PC-9 (cell line): ENCODE measurements at places on chromosomes 5 and 9. TPM values are rescaled to one million over a fixed set of nuclear protein-coding genes. Genes with fewer than 3 reads are reported as not detected.

DNA sequence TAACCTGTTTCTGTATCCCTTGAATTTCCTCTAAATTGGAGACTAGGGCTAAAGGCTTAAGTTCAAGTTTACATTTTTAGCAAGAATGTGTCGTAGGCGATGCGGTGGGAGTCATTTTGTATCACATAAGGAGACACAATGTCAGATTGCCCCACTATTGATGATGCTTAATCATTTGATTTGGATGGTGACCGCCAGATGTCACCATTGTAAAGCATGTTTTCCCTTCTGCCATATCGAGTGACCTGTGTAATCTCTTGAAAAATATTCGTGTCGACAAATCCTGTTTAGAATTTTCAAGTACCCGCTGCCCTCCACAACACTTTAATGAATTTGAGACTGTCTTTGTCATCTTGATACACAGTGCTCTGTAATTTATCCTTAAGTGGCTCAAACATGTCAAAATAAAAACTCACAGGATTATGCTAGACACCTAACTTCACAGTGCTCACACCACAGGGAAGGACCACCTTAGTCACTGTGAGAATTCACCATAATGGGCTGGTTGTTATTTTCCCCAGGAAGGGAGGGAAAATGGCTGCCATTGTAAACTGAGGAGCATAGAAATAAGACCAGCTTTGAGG, 34.5 kb upstream of the SLC46A2 start:
- peak; percentile 38 for DNase-seq

NUTM2G gene
- total RNA-seq = not detected in 2 replicates

GRCh38 chr9:70056211-70056944, 12.7 kb downstream of the MAMDC2 start:
- DNase-seq = no peak

DNA sequence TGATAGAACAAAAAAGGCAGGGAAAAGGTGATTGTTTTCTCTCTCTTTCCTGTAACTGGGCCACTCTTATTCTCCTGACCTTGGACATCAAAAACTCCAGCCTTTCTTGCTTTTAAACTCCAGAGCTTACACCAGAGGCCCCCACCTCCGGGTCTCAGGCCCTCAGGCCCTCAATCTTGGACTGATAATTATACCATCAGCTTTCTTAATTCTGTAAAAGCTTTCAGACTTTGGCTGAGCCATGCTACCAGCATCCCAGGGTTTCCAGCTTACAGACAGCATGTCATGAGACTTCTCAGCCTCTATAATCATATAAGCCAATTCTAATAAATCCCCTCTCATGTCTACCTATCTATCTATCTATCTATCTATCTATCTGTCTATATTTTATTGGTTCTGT, 137.7 kb downstream of the SNX18 start:
- no peak for DNase-seq

DNA sequence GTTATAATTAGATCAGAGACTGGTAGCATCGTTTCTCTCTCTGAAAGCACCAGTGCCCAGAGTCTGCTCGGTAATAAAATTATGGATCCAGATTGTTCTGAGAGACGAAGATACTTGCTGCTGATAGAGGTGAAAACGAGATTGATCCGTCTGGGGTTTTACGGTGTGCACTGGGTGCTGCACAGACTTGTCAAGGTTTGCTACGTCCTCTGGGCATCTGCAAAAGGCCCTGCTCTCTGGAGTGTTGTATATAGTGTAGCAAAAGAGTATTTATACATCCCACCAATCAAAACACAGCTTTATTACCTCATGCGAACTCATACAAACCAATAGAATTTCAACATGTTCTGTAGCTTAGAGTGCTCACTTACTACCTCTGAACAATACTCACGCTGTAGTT, 219.3 kb downstream of the PBX3 start:
- no peak for DNase-seq

FOXD4L4 gene
- 0.24 and 0.53 TPM in 2 replicates for total RNA-seq

FBXL7 gene
- not detected in 2 replicates for total RNA-seq

- DNase-seq = no peak
These were observed 488.3 kb upstream of the TUSC1 start for GRCh38 chr9:26166537-26166936.

- no peak for DNase-seq
These were observed 230.4 kb upstream of the PUM3 start for GRCh38 chr9:3074247-3074646.

DRD1 gene
- total RNA-seq = not detected in 2 replicates

DNA sequence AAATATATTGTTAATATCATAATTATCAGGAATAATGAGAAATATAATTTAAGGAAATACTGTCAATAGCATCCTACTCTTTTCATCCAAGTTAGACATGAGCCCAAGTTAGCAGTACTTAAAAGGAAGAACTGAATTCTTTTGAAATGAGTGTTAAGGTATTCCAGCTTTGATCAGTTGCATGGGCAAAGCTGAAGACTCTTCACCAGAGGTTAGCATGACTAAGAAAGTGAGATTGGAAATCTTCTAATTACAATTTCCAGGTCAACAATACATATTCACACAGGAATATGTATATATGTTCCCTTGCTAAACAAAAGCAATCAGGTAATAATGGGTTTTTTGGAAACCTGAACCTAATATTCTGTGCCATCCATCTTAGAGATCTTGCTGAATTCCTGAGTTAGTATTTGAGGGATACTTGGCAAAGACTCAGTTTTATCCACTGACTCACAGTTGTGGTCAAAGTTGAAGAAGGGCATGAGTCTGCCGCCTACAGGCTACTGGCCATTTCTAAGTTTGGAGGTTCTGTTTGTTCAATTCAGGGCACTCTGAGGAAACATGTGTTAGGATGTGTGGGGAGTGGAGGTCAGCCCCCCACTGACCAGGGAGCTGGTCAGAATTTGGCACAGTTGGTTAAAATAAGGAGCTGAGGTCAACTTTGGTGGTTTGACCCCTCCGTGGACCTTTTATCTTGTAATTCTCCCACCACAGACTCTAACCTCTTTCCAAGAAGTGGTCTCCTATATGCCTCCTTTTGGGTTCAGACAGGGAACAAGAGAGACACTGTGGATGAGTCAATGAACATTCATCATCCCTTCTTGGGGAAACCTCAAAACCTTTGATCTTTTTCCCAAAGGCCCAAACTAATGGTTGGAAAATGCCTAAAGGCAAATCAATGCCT, 118.3 kb downstream of the PIK3R1 start:
- DNase-seq = peak; percentile 41

GRCh38 chr5:36029914-36030313, 36.8 kb downstream of the UGT3A2 start:
- DNase-seq = no peak

DNA sequence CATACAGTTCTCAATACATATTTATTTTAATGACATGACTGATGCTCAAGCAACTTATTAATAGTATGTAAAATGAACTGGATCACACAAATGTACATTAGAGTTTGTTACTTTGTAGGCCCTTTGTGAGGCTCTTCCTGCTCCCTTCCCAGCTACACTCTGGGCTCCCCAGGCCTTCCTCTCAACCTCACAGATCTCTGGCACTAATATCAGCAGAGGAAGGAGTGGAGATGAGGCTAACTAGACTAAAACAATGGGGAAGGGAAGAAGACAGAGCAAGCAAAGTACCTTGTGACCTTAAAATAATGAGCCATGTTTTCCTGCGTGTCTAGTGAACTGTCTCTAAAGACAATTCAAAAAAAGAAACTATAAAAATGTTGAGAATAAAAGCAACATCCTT, 30.3 kb upstream of the TEK start:
- no peak for DNase-seq

HMCN2 gene
- 1.6 and 3.1 TPM in 2 replicates for total RNA-seq

GRCh38 chr5:125451622-125452021, 705.2 kb upstream of the ZNF608 start:
- DNase-seq = no peak

- DNase-seq = no peak
These were observed 26.2 kb downstream of the TYRP1 start for GRCh38 chr9:12719431-12719830.

DNA sequence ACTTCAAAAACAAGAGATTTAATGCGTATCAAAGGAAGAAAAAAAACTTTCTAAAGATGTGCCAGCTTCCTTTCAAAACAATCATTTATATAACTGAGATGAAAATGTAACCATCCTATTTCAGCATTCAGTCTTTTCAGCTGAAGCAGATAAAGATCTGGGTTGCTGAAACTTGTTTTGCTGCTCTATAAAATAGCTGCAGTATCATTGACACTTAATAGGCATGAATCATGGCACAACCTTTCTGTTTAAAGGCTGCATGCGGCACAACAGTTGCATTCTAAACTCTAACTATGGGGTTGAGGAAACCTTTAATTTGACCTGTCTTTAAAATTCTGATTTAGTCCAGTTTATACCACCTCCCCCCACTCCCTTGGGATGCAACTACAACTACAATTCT, 196.7 kb downstream of the MPDZ start:
- DNase-seq = peak; percentile 79

DNA sequence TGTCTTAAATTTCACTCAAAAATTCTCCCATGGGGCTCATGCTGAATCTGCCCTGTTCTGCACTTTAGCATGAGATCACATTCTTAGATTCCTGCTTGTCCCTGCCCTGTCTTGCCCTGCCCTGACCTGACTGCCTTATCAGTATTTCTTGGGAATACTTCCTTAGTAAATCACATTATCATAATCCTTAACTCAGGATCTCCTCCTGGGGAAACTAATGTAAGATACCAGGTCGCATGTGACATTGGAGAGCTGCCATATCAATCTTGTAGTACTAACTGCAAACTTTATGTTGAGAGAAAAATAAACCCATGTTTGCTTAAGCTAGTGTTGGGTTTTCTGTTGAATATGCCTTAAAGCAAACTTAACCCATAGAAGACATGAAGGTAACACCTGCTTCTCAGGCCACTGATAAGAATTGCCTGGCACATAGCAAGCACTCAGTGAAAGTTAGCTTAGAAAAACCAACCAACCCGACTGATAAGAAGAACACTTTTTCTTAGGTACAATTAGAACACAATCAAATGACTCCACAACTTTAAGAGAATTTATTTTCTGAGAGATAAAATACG, 53.3 kb downstream of the IL33 start:
- no peak for DNase-seq

GRCh38 chr9:119339056-119339455, 30.2 kb downstream of the BRINP1 start:
- no peak for DNase-seq

FCN2 gene
- not detected in 2 replicates for total RNA-seq

DNA sequence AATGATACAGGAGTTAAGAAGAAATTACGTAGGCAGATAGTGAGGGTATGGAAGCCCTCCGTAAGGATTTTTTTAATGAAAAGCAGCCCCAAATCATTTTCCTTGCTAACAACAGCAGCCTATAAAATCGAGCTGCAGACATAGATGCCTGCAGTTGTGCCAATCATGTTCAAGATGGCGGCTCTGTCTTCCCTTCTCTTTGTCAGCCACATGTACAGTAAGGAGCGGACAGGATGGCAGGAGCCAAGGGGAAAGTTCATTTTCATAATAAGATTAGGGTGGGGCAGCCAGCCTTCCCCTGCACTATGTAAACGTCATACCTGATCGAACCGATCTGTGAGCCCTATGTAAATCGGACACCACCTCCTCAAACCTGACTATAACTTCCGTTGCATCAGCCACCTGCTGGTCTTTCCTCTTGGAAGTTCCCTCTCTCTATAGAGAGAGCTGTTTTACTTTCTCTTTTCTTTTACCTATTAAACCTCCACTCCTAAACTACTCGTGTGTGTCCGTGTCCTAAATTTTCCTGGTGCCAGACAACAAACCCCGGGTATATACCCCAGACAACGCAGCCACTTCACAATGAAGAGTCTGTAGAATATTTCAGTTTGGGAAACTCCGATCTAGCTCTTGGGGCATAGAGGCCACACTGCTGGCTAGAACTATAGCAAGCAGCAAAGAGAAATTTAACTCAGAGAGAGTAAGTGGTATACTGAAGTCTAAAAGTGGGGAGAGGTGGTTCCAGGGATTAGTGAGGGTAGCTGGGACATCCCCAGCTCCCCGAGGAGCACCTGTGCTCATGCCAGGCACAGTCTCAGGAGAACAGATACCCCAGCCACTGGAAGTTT, 20.8 kb upstream of the SLC24A2 start:
- DNase-seq = no peak

DNA sequence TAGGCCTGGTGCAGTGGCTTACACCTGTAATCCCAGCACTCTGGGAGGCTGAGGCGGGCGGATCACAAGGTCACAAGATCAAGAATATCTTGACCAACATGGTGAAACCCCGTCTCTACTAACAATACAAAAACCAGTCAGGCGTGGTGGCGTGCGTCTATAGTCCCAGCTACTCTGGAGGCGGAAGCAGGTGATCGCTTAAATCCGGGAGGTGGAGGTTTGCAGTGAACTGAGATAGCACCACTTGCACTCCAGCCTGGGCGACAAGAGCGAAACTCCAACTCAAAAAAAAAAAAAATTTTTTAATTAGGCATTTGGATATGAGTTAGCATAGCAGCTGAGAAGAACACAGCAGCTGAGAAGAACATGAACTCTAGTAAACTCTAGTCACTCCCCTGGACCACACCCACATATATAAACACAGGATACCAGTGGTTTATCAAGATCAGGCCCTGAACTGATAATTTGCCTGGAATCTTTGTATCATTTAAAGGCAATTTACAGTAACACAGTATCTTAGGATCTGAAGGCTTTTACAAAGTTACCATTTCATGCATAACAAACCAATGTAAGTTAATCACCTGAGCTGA, 4.6 kb upstream of the UGCG start:
- peak; percentile 88 for DNase-seq

DNA sequence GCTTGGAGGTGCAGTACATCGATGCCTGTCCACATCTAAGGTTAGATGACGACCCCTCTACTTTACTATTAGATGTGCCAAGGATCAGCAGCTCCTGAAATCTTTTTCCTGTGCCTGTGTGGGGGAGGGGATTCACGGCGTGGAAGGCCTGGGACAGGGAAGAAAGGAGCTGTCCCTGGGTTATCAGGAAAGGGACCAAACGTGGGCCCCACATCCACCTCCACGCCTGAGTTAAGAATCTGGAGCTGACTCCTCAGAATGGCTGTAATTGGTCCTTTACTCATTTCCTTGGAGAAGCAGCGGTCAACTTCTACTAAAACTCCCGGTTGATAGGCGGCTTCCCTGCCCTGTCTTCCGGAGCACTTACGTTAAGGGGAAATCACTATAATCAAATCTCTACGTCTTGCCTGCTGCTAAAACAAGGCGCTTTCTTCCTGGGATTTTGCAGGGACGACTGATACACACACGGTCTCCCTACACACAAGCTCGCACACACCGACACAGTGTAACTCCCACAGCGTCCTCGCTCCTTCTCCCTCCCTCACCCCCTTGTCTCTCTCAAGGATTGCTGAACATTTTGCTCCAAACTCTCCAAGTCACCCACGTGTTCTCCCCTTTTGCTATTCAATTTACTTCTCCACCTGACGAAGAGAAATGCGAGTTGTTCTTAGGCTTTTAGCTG, 1.4 kb downstream of the PDE4D start:
- no peak for DNase-seq

PCDHB13 gene
- total RNA-seq = not detected in 2 replicates

DNA sequence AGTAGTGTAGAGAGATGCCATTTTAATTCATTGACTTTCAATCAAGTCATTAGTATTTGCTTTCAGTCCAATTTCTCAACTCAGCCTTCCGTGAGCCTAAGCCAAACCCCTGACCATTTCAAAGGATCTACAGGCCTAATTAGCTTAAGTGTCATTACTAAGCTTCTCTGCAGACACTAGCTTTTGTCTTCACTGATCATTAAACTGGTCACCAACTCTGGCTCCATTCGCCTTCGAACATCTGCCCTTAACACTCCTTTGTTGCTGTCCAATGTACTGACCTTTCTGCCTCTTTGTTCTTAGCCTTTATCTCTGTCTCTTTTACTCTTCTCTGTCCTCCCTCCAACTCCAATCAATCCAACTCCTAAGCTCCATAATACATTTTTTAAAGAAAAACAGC, 299.3 kb downstream of the DIRAS2 start:
- no peak for DNase-seq

PCDHGA3 gene
- not detected in 2 replicates for total RNA-seq

GRCh38 chr5:84292000-84292642, 92.6 kb downstream of the EDIL3 start:
- DNase-seq = no peak
